ENCODE measurements at places on chromosomes 4 and X. TPM values are rescaled to one million over a fixed set of nuclear protein-coding genes. Genes with fewer than 3 reads are reported as not detected.
A peak's percentile ranks its signal among the peaks of the same experiment; 100 is the strongest.

DNA sequence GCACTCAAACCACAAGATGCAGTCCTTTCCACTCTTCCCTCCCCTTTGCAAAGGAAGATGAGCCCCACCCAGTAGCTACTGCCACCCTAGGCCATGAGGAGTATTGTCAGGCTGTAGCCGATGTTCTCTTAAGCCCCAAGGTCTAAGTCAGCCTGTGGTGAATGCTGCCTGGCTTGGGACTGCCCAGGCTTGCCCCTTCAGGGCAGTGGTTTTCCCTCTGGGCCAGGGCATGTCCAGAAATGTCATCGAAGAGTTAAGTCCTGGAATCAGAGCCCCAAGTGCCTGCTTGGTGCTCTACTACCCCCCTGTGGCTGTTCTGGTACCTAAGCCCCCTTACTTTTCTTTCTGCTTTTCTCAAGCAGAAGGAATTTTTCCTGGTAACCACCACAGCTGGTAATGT is 11.8 kb upstream of the PGK1 start:
- peak; percentile 43 for DNase-seq

DNA sequence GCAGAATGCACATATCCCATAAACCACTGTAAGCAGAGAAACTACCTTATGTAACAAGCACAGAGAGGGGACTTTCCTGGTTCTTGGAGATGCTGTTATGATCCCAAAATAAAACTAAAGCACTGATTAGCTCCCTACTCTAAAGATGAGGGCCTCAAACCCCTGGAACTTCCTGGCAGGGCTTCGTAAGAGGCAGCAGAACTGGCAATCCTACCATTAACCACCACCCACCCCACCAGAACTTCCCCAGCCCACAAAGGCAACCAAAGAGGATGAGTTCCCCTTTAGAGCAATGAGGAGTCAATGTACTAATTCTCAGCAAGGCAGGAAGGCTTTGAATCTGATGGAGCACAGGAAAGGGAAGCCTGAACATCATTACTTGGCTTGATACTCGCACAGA is 436.5 kb upstream of the FRG1 start:
- no peak for DNase-seq

DNA sequence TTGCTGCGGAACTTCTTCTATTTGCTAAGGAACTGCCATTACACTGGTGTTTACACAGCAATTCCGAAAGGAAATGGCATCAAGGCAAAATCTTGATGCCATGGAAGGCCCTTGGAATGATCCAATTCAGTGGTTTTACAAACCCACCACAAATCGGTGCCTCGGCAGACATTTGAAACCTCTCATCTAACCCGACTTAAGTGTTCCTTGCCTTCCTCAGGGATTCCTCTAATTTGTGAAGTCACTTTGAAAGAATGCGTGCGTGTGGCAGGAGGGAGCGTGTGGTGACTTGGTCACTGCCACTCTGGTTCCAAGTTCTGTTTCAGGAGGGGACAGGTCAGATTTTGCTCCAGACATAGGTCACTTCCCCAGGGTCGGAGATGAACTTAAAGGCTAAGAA is 4.8 kb downstream of the NOP14 start:
- DNase-seq: no peak

GRCh38 chr4:158302076-158302866 is 92.0 kb downstream of the TMEM144 start:
- DNase-seq: no peak

DNA sequence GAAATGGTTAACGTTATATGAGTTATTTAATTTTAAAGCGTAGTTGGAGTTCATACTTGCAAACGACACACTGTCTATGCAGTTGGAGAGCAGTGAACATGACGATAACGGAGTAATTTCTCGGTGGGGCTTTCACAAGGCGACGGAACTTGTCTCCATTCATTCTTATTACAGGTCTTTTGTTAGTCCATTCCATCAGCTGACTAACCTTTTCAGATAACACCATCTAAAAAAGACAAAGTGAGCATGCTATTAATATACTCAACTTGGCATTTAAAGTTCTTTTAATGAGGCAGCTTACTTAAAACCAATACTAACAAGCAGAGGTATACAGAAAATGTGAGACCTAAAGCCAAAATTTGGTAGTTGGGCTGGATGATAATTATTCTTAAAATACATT is 19.9 kb downstream of the MAGT1 start:
- no peak for DNase-seq

DNA sequence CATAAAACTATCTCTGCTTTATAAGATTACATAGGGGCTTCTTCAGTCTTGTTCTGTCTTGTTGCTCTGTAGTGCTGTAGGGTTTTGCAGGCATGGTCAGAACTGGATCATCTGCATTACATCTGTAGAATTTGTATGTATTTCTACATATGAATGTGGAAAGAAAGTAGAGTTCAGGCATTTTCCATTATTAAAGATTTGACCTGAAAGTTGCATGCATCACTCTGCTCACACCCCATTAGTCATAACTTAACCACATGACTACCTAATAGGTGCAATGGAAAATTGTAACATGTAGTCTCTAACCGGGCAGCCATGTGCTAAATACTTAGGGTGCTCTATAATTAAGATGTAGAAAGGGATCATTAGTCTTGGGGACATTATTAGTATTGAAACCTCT is 45.7 kb upstream of the AGA start:
- no peak for DNase-seq

DNA sequence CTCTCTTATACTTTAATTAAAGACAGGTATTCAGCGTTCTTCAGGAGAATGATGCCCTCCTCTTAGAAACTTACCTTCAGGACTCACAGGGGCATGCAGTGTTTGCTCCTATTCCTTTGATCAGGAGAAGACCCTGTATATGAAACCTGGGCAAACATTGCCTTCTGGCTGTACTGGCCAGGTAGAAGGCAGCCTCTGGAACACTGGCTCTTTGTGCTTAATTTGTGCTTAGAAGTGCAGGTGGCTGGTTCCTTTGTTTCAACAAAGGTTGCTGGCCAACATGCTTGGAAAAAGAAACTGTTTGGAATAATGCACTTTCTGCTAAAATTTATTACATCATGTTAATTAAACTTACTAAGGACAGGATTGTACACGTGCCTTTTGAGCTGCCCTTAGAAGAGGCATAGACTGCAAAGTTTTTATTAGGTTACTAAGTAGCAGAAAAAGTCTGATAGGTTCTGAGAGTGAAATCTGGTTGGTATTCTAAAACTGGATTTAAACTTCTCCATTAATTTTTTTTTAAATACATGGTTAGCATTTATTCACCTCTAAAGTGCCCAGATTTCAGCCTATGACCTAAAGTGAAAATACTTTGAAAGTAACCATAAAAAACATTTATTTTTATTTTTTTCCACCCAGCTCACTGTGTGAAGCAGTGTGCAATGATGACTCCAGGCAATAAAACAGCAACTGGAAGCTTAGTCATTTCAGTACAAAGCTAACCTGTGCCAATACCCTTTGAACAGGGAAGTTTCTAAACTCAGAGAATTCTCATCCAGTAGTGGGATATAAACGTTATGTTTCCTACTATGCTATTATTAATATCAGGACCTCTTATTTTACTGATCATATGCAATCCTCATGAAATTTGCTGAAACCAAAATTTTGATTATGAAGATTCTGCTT is 11.3 kb downstream of the RASSF6 start:
- no peak for DNase-seq

Gene UGT2B17
- total RNA-seq: 0.28 TPM

Gene DSPP
- 0.05 TPM for total RNA-seq

Gene SLC38A5
- 8.7 TPM for total RNA-seq

All from thymus (tissue), 14 donors.